Right ventricle myocardium inferior (tissue), 1 donor: ENCODE measurements at places on chromosomes 7 and 10.

GRCh38 chr10:131846240-131847101 lies 54.3 kb upstream of the PPP2R2D start:
- no peak for DNase-seq

GRCh38 chr7:30660331-30661255 lies 21.7 kb downstream of the CRHR2 start:
- DNase-seq, result peak; percentile 65

DNA sequence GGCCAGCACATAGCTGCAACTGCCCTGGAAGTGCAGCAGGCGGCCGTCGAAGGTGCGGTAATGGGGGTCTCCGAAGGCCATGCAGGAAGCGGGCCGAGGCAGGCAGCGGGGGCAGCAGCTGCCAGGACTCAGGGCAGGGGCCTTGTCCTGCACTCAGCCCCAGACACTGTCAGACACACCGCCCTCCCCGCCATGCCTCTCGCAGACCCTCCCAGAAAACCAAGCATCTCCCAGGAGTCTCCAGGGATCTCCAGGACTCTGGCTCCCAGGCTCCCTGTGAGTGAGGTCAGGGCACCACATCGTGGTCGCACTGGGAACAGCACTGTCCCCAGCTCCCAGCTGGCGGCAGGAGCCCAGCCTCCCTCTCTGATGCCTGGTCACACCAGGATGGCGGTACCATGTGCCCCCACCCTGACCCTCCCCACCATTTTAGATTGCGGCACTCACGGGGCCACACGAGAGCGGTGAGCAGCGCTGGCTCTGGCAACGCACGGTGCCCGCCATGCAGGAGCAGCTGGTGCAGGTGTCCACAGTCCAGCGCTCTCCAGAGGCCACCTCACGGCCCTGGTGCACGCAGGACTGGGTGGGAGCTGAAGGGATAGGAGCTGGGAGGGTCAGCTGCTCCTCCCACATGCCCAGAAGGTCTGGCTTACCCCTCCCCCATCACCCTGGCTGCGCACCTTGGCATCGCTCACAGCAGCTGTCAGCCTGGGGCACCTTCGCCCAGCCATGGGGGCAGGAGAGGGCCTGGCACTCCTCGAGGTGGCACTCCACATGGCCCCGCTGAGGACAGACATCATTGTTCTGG lies 17.5 kb downstream of the ATP6V1F start:
- peak; percentile 76 for DNase-seq

DNA sequence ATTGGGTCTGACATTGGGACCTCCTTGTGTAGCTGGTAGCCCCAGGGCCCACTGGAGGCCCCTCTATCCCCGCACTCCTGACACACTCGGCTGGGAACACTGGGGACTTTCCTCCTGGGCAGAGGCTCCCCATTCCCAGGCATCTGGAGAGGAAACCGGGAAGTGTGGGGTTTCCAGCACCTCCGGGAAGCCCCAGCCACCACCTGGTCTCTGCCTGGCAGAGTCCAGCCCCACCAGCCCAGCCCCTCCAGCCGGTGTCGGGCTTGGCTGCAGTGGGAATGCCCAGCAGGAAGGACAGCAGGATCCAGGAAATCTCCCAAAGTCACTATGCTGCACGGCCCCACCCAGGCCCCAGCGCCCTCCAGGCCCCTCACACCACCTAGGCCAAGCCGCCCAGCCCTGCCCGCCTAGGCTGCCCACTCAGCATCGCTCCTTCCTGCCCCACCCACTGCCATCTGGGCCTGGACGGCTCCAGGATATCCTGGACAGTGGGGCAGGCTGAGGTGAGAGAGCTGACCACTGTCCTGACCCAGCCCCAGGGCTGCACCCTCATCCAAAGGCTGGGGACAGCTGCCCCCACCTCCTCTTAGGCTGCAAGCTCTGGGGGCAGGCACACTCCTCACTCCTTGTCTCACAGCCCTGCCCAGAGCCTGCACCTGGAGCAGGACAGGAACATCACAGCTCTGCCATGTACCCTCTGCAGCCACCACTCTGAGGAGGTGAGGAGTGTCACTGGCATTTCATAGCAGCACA lies 11.8 kb downstream of the RASGEF1A start:
- no peak for DNase-seq

- no peak for DNase-seq
These were observed at the start of gene VENTX for GRCh38 chr10:133237588-133238465. TSS of gene VENTX (plus strand) at chr10:133237855. CDS start at chr10:133237915, 60 bp downstream.

GRCh38 chr10:571166-571565 lies 118.3 kb downstream of the DIP2C start:
- DNase-seq, result no peak

DNA sequence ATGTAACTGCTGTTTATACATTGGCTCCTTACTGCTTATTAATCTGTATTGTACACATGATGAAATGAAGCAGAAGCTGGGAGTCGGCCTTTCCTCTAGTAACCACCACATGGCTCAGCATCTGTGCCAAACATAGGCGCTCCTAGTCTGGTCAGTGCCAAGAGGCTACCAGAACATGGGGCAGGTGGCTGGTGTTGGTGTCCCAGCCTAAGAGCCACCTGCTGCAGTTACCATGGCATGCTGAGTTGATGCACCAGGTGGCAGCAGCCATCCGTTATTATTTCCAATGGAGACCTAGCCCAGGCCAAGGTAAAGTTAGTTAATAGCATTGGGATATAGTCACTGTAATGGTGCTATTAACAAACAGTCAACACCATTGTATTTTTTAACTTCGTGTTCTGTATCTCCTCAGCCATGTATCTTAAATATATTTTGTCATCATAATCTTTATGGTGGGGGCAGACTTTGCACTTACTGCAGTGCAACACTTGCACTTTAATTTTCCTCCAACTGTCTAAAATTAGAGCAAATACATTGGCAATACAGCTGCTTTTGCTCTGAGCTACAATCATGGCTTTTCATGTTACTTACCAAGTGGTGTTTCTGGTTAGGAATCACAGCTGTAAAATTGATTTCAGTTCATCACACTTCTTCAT lies 33.1 kb downstream of the HBP1 start:
- DNase-seq, result no peak

GRCh38 chr7:31476941-31477677 lies 36.8 kb upstream of the ITPRID1 start:
- DNase-seq, result no peak
